ENCODE measurements at places on chromosomes 1 and 21. TPM values are rescaled to one million over a fixed set of nuclear protein-coding genes. Genes with fewer than 3 reads are reported as not detected.

- DNase-seq: no peak
These were observed 136.9 kb downstream of the BARHL2 start for GRCh38 chr1:90580176-90580575.

GRCh38 chr1:235920596-235921375, 54.1 kb upstream of the LYST start:
- DNase-seq: no peak

Gene KIF14
- total RNA-seq: 0.19 TPM

DNA sequence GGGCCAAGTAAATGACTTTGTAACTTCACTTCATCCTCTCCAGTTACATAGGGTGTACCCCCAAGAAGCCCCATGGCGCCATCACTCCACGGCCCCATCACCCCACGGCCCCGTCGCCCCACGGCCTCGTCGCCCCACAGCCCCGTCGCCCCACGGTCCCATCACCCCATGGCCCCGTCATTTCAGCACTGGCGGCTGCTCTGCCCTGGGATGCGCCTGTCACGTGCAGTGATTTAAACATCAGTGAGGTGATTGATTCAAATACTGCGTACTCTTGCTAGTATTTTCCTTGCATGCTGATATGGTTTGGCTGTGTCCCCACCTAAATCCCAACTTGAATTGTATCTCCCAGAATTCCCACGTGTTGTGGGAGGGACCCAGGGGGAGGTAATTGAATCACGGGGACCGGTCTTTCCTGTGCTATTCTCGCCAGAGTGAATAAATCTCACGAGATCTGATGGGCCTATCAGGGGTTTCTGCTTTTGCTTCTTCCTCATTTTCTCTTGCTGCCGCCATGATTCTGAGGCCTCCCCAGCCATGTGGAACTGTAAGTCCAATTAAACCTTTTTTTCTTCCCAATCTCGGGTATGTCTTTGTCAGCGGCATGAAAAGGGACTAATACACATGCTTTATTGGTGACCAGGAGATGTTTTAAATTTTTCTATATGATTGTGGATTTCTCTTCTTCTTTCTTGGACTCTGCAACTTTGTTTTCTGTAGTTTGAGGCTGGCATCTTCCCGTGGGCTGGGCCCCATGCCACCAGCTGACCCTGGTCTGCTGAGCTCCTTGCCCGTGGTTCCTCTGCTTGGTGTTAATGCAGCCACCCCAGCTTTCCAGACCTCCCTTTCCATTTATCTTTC, 50.1 kb upstream of the PCBP3 start:
- DNase-seq: no peak

Gene CDA
- total RNA-seq: 1.9 TPM

Gene AKR7A2
- 58.6 TPM for total RNA-seq

GRCh38 chr1:155253797-155254196, 1.5 kb downstream of the ENTREP3 start:
- no peak for DNase-seq

GRCh38 chr21:37639756-37640155, 273.2 kb downstream of the DYRK1A start:
- DNase-seq: no peak

Gene AGT
- total RNA-seq: 2.5 TPM

Gene LAMB3
- 4.3 TPM for total RNA-seq

GRCh38 chr1:93081716-93082115, 2.6 kb downstream of the MTF2 start:
- DNase-seq: no peak

Gene NUDT17
- 1.7 TPM for total RNA-seq

- DNase-seq: no peak
These were observed 34.1 kb downstream of the BMP8A start for GRCh38 chr1:39525366-39526165.

GRCh38 chr1:201250326-201251011, 32.8 kb upstream of the PKP1 start:
- no peak for DNase-seq

Gene TSPEAR
- not detected for total RNA-seq

DNA sequence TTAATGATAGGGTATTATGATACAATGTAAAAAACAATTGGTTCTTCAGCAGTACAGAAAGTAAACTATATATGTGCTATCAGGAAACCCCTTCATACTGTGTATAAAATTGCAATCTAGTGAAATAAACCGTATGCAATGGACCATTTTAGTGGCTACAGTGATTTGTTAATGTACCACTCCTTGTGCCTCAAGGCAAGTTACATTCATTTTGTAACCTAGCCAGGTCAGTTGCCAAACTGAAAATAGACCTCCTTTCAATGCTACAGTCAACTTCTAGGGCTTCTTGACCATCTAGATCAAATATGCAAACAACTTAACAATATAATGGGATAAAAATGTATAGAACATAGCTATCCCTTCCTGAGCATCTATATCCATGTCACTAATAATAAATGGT, 52.0 kb upstream of the RAVER2 start:
- no peak for DNase-seq

- no peak for DNase-seq
These were observed 14.4 kb downstream of the FRRS1 start for GRCh38 chr1:99751877-99752504.

Gene PTCH2
- 0.60 TPM for total RNA-seq

GRCh38 chr1:192951691-192952460, 107.3 kb downstream of the UCHL5 start:
- DNase-seq: no peak

Gene TLCD4
- 5.7 TPM for total RNA-seq

GRCh38 chr1:59057211-59057694, 239.6 kb upstream of the FGGY start:
- peak; percentile 44 for DNase-seq

DNA sequence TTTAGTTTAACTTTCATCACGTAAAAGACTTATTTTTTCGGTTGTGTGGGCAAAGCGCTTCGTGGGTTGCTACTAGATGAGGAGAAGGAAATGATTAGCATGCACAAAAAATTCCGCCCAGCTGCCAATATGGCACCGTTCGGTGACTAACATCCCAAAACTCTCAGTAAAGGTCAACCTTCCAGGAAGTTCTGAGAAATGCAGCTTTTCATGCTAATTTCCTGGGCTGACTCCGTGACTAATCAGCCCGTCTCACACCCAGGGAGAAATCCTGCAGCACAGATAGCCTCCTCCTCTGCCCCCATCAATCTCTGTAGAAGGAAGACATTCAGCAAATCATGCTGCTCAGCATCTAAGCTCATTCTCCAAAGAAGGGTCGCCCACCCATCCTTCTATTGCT, 34.1 kb downstream of the TMCO4 start:
- DNase-seq: no peak

Gene CD1B
- total RNA-seq: not detected

Gene LRRC53
- not detected for total RNA-seq

Gene GNAT2
- not detected for total RNA-seq

Gene KRTAP19-3
- total RNA-seq: not detected

- DNase-seq: no peak
These were observed 171.2 kb upstream of the NR5A2 start for GRCh38 chr1:199856216-199856780.

DNA sequence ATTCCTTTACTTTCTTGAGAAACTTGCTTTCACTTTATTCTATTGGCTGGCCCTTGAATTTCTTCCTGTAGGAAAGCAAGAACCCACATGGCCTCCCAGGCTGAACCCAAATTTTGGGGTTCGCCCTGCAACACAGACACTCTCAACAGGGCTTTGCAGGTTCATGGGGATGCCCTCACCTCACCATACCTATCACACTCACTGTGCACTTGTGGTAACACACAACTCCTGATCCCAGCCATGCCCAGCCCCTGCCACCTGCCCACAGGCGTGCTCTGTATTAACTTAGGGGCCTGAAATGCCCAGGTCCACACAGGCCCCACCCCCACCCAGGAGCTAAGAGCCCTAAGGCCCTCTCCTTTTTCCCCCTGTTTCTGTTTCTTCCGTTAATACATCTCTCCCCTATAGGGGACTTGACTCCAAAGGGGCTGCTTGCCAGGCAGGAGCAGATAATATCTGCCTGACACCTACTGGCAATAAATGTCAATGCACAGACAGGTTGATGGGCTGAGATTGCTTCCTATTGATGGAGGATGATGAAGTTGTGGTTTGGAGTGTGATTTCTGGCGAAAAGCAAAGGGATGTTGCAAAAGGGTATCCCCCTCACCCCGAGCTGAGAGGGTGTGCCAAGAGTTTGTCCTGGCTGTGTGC, 171.5 kb downstream of the AJAP1 start:
- no peak for DNase-seq

DNA sequence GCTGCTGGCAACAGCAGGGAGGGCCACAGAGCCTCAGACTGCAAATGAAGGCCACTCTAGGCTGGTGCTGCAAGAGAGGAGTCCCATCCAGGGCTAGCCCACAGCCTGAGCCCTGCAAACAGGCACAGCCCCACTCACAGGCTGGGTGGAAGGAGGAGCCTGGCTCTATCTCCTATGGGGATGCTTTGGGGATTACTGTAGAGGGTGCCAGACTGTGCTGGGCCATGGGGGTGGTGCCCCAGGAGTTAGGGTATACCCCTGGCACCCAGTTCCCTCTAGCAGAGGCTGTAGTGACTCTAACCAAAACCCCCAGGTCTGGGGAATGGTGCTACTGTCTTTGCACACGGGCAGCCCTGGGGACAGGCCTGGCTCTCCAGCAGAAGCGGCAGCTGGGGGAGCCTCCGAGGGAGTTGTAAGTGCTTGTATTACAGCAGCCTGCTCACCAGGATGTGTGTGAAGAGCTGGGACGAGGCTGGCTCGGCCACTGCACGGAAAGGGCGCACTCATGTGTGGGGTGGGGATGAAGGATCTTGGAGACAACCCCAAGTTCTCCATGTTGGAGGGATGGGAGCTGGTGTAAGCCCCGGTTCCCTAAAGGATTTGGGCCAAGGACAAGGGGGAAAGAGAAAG, 23.4 kb upstream of the EVA1B start:
- DNase-seq: no peak

Gene CALML6
- not detected for total RNA-seq

Data from omental fat pad (tissue), 4 donors.